ENCODE measurements at places on chromosomes 2 and 18.

DNA sequence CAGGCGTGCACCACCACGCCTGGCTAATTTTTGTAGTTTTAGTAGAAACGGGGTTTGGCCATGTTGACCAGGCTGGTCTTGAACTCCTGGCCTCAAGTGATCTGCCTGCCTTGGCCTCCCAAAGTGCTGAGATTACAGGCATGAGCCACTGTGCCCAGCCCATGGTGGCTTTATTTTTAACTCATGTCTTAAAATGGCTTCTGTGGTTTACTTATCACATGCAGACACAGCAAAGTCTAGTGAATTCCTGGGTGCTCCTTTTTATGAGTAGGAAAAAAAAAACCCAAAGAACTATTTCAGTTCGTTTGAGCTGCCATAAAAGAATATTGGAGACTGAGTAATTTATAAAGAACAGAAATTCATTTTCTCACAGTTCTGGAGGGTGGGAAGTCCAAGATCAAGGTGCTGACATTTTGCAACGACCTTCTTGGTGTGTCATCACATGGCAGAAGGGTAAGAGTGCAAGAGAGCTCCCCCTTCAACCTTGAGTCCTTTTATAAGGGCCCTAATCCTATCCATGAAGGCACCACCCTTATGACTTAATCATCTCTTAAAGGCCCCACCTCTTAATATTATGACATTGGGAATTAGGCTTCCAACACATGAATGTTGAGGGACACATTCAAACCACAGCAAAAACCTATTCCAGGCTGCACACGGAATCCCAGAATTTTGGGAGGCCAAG is 12.6 kb upstream of the REL start:
- DNase-seq: no peak

DNA sequence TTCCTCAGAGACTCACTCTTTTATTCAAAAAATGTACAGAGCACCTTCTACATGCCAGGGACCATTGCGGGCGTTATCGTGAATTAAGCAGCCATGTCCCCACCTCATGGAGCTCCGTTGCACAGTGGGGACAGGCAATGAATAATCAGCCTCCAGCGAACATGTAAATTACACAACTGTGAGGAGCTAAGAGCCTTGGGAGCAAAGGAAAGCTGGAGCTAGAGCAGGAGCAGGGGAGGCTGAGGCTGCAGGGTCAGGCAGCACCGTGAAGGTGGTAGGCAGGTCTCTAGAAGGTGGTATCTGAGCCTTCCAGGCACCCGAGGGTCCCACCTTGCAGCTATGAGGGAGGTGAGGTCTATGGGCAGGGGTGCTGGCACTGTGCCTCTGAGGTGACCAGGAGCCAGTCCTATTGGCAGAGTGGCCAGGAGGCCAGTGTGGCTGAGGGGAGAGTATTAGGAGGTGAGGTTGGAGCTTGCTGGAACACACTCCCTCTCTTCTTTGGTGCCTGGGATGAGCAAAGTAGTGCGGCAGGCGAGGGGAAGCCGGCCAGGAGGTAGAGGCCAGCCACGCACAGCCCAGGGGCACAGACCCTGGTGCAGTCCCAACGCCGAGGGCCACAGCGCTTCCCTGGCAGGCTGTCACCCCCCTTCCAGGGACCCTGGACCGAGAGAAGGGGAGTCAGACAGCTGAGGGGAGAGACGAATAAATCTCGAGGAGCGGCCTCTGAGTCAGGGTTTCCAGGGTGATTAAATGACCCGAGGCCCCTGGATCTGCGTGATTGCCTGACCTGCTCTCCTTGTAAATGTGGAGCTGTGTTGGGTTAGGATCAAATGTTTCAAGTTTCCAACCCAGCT is 167.3 kb downstream of the SEPTIN10 start:
- DNase-seq: peak; percentile 74

GRCh38 chr2:67322353-67323001 is 74.7 kb upstream of the ETAA1 start:
- peak; percentile 73 for DNase-seq

GRCh38 chr2:73255907-73256617 is 22.0 kb downstream of the CCT7 start:
- no peak for DNase-seq

DNA sequence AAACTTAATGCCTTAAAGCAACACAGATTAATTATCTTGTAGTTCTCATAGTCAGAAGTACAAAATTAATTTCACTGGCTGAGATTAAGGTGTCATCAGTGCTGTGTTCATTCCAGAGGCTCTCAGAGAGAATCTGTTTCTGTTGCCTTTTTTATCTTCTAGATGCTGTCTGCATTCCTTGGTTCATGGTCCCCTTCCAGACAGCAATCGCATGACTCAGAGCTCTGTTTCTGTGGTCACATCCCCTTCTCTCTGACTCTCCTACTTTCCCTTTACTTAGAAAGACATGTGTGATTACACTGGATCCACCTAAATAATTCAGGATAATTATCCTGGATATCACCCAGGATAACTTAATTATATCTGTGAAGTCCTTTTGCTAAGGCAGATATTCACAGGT is 148.6 kb downstream of the MAIP1 start:
- peak; percentile 74 for DNase-seq

- no peak for DNase-seq
Measured at GRCh38 chr2:11417946-11418585, 47.9 kb downstream of the E2F6 start.

GRCh38 chr2:118098307-118099030 is 10.2 kb downstream of the INSIG2 start:
- DNase-seq: no peak

DNA sequence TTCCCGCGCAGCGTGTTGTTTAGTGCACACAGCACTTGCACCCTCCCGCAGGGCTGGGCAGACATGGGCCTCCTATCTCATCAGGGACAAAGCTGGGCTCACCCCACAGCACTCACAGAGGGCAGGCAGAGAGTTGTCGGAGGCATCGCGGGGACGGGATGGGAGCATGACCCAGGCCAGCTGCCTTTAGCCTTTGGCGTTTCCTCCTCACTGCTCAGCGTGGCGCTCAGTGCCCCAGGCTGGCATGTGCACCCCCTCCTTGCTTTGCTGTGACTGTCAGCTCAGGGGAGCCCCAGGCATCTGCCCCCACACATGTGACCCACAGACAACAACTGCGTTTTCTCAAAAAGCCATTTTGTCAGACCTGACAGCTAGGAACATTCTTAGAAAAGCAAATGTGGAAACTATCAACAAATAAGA is 101.1 kb downstream of the RNF144A start:
- DNase-seq: no peak

- DNase-seq: no peak
Measured at GRCh38 chr2:4725618-4726017, 966.6 kb upstream of the SOX11 start.

DNA sequence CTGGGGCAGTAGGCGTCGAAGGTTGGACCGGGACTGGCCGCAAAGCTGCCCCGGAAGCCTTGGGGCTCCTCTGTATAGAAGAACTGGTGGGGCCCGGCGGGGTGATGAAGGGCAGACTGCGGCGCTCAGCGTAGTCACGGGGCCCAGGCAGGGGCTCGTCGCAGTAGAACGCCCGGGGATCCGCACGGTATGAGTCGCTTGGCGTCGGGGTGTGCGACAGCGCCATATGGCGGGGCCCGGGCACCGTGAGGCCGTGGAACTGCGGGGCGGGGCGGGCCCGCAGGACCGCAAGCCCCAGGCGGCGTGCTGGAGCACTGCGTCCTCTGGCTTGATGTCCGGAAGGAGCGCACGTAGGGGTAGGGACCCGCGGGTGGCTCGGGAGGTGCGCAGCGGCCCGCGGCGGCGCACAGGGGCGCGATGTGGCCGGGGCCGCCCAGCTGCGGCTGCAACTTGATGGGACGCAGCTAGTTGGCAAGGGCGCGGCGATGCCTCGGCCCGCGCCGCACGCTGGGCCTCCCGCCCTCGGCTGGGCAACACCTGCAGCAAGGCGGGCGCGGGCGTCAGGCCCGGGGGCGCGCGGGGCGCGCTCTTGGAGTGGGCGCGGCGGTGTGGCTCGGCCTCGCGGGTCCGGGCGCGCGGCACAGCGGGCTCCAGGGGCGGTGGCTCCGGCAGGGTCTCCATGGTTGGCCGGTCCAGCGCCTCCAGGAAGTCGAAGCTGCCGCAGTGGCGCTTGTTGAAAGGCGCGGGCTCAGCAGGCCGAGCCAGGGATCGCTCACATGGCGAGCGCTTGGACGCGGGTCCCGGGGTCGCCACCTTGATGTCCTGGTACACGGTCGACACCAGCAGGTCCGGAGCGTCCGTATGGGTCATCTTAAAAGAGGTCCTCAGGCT is 251.4 kb downstream of the ANKRD30B start:
- no peak for DNase-seq

GRCh38 chr18:35389095-35389618 is 12.0 kb upstream of the ZNF396 start:
- DNase-seq: peak; percentile 73

DNA sequence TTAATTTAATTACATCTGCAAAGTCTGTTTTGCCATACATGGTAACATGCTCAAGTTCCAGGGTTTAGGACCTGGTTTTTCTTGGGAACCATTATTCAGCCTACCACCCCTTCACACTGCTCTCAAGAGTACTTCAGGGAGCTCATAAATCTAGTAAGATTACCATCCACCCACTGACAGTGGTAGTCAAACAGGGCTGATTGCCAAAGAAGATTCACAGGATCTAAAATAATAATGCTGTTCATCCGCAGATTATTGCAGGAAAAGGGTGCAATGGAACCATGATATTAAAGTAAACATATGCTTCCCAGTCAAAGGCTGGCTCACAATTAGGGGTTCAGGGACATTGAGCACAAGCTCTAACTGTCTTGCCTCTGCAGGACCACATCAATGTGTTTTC is 148.0 kb upstream of the CYRIA start:
- DNase-seq: no peak

DNA sequence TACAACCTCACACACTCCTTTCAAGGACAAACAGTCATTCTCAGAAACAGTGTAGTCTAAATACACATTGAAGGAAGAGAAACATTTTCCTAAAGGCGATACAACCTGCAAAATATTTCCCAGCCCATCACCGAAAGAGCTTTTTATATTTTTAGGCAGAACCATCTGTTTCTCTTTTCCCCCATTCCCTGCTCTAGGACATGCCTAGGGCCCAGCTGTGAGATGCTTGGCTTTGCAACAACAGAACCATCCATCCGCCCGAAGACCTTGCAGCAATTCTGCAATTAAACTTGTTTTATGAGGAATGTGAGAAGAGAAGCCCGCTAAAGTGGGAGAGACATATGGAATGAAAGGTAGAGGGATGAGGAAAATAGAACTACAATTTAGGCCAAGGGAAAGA is 105.6 kb upstream of the RFX8 start:
- no peak for DNase-seq

DNA sequence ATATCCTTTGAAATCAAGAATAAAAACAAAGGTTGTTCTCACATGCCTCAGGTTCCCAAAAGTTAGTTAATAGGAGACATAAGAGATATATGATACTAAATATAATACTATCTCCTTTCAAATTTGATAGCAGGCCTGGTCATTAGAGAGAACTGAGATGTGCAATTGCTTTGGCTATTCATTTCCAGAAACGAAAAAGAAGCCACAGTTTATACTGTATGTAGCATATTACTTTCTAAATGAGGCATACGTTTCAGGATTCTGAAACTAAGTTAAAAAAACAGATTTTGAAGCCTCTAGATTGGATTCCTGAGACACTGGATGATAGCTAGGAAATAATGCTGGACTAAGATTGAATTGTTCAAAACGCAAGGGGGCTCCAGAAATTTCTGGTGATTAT is 7.1 kb downstream of the PPP1R1C start:
- DNase-seq: no peak

GRCh38 chr18:7808992-7809391 is 241.9 kb downstream of the PTPRM start:
- DNase-seq: no peak

GRCh38 chr18:5962362-5962761 is 67.0 kb upstream of the TMEM200C start:
- DNase-seq: no peak

- DNase-seq: no peak
Measured at GRCh38 chr2:133892352-133892913, 324.2 kb upstream of the NCKAP5 start.

DNA sequence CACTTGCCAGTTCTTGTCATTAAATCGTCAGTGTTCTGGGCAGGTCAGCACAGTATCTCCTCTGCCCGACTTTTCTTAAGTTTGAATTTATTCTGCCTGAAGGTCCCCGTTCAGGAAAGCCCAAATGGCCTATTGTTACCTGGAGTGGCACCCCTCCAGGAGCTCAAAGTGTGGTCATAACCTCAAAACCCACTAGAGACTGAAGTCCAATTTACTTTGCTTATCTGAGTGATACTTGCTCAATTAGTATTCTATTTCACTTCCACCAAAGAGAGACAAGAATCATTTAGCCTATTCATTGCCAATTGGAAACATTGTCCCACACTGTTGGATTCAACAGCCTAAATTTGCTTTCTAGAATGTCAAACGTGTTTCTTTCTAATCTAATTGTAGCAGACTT is 375.3 kb downstream of the LNPK start:
- DNase-seq: no peak

DNA sequence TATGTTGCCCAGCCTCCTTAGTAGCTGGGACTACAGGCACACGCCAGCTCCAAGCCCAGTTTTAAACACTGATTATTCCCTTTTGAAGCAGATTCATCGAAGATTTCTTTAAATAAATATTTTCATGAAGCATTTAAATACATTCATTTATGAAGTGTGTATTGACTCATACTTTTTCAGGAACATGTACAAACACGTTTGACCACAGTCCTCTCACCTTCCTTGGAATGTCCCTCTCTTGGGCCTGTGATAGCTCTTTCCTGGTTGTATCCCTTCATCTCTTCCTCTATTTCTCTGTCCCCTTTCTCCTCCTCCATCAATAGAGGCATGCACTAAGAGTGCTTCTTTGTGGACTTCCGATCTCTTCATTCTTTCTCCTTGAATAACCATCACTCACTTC is 2.5 kb downstream of the PSTPIP2 start:
- DNase-seq: no peak

GRCh38 chr2:54394392-54394791 is 61.7 kb upstream of the SPTBN1 start:
- no peak for DNase-seq

DNA sequence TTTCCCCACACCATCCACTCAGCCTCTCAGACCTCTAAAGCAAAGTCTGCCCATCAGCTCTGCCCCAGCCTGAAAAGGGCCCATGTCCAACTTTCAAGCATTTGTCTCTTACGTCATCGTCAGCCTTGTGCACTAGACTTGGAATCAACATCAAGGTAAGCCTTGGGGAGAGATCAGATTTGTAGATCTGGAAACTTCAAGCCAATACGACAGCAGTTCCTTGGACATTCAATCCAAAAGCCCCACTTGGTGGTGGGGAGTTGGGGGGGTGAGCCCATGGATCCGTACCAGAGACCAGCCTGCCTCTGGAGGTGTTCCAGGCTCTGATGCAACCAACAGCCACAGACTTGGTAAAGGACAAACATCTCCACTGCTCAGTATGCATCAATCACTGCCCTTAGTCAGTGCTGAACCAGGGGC is 206.8 kb upstream of the MEIS1 start:
- DNase-seq: no peak

- DNase-seq: peak; percentile 48
Measured at GRCh38 chr18:20971886-20972267, 139.7 kb downstream of the ROCK1 start.
